ENCODE measurements at places on chromosomes 6 and 20.

- no peak for DNase-seq
Observed at GRCh38 chr20:32539817-32540675, 45.1 kb downstream of the NOL4L start.

GRCh38 chr6:14699803-14700601 lies 545.9 kb upstream of the JARID2 start:
- no peak for DNase-seq

DNA sequence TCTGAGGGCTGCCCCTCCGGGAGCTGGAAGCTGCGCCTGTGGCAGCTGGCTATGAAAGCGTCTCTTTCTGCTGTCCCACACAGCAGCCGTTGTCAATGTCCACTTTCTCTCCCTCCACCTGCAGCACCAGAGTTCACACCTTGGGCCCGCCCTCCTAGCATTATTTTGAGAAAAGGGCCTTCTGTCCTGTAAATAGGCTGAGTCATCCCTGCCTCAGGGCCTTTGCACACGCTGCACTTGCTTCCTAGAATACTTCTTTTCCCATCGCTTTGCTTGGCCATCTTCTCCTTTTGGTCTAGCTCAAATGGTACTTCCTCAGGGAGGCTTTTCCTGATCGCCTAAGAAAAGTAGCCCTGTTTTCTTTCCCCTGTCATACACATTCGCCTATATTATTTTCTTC lies 69.3 kb upstream of the ZNFX1 start:
- DNase-seq, result no peak

- DNase-seq, result no peak
Observed at GRCh38 chr6:135228486-135228885, 47.4 kb downstream of the MYB start.

DNA sequence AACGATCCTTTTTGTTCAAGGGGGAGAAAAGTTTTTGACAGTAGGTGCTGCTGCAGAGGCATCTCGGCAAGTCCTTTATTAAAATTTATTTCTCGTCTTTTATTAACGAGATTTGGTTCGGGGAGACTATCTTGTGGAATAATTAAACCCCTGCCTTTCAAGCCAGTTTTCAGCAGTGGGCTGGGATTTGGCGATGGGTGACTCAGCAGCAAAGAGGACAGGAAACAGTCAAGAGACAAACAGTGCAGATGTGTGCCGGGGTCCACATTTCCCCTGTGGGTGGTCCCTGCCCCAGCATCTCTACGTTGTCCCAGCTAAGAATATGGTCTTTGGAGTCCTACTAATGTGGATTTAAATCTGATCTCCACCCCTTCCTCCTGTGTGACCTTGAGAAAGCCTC lies 282.8 kb downstream of the CDH26 start:
- no peak for DNase-seq

GRCh38 chr6:152636609-152637295 lies 410 bp downstream of the SYNE1 start:
- DNase-seq, result peak; percentile 45

- DNase-seq, result no peak
Observed at GRCh38 chr6:41002168-41002567, 36.9 kb downstream of the UNC5CL start.

DNA sequence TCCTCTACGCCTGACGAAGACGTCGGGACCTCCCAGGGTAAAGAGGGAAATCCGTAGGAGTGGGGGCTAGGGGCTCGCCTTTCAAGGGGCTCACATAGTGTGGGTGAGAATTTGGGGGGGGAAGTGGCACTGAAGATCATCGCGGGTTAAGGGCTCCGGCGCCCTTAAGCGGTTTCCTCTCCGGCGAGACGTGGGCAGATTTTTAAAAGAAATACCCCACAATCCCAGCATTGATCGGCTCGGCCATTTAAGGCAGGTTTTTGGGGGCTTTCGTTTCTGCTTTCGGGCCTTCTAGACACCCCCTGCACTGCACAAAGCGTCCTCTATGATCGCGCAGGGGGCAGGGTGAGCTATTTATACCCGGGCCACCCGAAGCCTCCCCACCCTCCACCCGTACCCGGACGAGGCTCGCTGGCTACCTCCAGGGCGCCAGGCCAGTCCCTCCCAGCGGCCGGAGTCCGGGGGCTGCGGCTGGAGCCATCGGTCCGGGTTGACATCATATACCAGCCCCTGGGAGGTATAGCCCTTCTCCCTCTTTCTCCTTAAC lies 1.2 kb downstream of the NKX2-2 start:
- peak; percentile 60 for DNase-seq

DNA sequence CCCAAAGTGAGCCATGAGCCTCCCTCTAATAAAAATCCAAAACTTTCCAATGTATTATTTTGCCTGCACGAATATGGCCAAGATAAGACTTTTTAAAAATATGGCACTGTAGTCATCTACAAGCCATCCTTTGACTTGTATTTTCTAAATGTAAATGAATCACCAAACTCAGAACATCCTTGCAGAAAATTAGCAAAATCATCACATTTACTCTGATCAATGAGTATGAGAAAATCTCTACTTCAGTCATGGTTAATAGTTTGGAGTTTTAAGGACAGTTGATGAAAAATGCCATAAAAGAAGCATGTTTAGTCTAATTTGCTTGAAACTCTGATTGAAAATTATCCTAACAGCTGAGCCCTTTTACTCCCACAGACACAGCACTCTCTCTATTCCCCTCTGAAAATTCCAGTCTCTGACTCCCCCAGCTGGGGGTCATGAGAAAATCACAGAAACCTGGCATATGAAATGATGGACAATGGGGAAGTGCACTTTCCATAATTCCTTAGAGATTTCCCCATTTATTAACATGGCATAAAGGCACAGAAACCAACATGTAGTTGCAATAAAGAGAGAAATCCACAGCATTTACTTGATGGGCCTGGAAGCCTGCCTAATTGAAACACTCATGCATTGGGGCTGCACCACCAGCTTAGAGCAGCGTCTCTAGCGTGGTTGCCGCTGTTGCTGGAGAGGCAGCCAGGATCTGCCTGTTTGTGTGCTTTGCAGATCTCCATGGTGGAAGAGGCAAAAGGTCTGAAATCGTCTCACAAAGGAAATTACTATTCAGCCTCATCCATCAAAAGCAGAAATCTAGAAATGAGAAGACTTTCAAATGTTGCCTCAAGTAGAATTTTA lies 214.0 kb downstream of the WDR27 start:
- DNase-seq, result no peak

DNA sequence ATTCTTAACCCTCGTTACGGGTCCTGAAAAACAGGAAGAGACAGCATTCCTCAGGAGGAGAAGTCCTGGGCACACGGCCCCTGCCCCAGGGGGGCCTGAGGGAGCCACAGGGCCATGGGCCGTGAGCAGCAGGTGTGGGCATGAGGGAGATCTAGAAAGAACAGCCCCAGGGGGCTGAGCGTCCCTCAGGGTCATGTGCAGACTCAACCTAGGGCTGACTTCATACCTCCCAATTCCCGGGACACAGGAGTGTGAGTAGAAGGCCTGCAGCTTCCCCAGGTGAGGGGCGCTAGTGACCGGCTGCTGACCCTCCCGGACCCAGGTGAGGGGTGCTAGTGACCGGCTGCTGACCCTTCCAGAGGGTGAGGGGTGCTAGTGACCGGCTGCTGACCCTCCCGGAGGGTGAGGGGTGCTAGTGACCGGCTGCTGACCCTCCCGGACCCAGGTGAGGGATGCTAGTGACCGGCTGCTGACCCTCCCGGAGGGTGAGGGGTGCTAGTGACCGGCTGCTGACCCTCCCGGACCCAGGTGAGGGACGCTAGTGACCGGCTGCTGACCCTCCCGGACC lies 35.1 kb downstream of the FRMD1 start:
- DNase-seq, result no peak

GRCh38 chr6:52588087-52588709 lies 11.3 kb upstream of the TRAM2 start:
- no peak for DNase-seq

DNA sequence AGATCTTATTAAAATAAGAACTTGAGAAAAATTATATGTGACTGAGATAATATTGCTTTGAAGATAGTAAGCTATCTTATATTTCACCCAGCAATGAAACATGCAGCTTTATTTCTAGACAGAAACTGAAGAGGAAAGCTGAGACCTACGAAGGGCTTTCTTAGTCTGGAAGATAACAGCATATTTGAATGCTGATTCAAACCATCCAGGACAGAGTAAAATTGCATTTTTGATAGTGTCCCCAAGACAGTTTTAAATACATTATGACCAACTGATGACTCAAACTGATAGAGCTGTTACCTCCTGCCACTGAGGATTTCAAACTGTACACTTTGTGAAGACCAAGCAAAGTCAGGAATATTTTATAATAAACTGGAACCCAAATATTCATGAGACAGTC lies 409.6 kb downstream of the GRIK2 start:
- DNase-seq, result no peak

DNA sequence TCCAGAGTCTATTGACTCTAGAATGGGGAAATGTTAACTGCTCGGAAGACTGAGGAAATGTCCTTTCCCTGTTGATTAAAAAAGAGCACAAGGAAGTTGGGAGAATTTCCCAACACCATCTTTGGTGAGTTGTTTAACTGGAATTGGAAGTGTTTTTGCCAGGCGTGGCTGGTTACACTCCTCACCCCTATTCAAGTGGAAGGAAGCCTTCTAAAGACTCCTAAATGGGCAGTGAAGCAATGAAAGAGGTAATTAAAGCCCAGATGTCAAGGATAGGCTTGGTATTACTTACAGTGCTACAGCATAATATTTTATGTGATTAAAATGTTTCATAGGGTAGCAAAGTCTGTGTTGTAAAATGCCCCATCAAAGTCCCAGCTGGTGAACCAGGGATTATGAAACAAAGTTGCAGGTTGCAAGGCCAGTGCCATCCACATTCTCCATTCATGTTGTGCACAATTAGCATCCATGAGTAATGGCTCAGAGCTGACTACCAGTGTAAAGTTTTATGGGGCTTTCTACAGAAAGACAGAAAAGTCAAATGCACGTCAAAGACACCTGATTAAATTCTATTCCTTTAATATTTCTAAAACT lies 52.6 kb downstream of the BTBD3 start:
- DNase-seq, result no peak

- DNase-seq, result no peak
Observed at GRCh38 chr6:115613488-115613887, 447.2 kb downstream of the FRK start.

GRCh38 chr6:12371151-12371550 lies 81.0 kb downstream of the EDN1 start:
- no peak for DNase-seq

DNA sequence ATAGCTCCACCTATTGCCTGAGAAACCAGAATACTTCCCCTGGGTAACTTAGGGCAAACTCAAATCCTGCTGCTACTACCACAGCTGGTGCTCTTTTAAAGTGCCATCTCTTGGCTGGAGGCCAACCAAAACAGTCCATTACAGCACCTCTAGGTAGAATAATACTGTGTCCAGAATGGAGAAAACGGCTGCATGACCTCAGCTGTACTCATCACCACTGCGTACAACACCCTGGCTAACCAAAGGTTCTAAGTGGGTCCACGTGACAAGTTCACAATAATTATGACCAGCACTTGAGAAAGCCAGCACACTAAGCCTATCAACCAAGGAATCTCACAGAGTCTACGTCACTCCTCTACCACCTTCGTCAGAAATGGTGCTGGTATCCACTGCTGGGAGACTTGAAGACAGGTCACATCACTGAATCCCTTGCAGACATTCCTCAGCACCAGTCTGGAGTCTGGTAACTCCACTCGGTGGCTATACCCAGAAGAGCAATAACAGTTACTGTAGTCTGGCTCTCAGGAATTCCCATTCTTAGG lies 40.9 kb upstream of the PKIB start:
- no peak for DNase-seq

DNA sequence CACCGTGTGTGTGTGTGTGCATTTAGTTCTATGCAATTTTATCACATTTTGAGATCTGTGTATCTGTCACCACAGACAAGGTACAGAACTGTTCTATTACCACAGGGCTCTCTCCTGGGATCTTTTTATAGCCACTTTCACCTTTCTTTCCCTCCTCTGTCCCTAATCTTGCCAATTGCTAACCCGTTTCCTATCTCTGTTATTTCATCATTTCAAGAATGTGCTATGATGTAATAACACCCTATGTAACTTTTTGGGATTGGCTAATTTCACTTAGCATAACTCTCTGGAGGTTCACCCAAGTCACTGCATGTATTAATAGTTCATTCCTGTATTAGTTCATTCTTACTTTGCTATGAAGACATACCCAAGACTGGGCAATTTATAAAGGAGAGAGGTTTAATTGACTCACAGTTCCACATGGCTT lies 657.7 kb downstream of the QKI start:
- DNase-seq, result no peak

DNA sequence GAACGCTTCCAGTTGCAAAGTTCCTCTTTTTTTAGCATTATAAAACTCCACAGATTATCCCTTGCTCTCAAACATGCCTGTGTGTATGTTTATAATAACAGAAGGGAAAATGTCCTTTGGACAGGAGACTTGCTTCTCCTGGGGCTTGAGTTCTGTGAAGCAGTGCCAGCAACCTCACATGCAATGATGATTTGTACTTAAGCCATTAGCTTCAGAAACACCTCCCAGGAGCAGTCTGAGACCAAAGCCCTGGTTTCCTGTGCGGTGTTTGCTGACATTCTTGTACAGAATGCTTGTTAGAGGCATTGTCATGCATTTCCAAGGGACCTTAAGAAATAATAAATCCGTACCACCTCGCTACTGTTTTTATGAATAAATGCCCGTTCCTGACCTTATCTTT lies 752.8 kb downstream of the CBLN4 start:
- DNase-seq, result no peak

DNA sequence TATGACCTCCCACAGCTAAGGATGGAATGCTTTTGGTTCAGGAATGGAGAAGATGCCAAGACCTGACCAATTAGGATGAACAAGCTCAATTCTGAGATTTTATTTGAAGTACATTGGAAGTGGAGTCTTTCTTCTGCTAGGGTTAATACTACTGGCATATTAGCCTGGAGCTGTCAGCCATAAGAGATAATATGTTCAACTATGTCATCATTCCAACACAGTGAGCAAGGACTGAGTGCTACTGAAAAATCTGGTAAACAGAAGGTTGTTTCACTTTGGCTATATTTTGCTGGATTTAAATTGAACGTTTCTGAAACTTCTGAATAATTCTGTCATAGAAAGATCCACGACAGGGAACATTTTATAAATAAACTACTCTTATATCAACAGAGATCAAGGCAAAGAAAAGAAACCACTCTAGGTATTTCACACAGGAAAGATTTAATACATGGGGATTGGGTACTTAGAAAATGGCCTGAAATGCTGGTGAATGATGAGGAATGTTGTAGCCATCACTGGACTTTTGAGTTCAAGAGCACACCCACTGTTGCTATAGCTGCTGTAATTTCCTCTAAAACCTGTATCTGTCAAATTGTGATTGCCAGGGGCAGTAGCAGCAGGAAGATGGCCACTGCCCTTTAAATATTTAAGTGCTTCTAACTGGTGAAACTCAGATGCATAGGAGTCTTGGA lies 200.5 kb downstream of the PLCB4 start:
- no peak for DNase-seq

DNA sequence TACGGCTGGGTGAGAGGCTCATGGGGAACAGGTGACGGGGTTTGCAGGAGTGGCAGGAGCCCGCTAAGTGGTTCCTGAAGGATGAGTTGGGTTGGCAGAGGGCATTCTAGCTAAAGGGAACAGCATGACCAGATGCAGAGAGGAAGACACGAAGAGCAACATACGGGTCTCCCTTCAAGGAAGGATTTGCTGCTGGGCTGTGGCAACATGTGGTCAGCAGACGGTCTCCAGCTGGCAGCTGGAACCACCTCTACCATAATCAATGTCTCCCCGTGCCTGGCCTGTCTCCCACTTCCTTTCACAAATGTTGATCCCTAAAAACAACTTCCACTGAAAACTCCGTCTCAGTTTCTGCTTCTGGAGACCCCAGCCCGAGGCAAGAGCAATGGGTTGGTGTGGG lies 80.6 kb upstream of the SULF2 start:
- no peak for DNase-seq

- DNase-seq, result peak; percentile 16
Observed at GRCh38 chr20:26208296-26209091, 511.8 kb upstream of the ZNF337 start.
